Stimulated activated naive CD8-positive, alpha-beta T cell treated with anti-CD3 and anti-CD28 coated beads, Interleukin-15, Interleukin-2, amounts not matched to agents 100 U/mL and 50 U/mL, for 24 hours (primary cell): ENCODE measurements at places on chromosomes 12 and 14.
A peak's percentile ranks its signal among the peaks of the same experiment; 100 is the strongest.

- no peak for DNase-seq
Observed at GRCh38 chr12:72030277-72030676, 91.6 kb downstream of the TPH2 start.

- DNase-seq: no peak
Observed at GRCh38 chr12:85866986-85867776, 6.9 kb upstream of the NTS start.

- no peak for DNase-seq
Observed at GRCh38 chr12:85405781-85406522, 125.9 kb downstream of the ALX1 start.

GRCh38 chr12:67062193-67062592 lies 207.0 kb upstream of the CAND1 start:
- DNase-seq: no peak

DNA sequence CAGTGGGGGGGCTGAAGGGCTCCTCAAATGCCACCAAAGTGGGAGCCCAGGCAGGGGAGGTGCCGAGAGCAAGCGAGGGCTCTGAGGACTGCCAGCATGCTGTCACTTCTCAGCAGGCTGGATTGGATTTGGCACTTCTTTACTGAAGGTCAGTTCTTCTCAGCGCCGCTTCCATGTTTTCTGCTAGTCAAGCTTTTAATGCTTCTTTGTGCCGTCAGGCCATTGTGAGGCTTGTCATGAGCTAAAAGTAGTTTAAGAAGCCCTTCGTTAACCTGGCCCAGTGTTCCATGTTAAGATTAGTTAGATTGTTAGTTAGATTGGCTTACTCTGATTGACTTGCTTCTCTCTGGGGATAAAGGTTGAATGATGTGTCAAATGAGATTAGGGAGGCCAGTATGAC lies 13.4 kb downstream of the GABARAPL1 start:
- DNase-seq: no peak

DNA sequence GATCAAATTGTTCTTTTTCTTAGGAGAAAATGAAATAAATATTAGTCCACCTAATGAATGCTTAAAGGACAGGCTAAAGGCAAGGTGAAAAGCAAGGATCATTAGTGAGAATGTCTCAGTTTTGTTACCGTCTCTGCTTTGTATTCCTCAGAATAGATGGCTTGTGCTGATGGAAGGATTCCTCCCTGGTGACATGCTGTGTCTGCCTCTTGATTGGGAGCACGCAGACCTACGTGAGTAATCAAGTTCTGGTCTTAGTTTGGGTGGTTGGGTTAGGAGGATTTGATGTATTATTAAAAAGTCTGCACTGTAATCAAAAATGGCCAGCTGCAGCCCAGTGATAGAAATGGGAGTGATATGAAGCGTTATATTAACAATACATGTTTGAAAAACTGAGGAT lies 78.8 kb upstream of the RTL1 start:
- DNase-seq: no peak

DNA sequence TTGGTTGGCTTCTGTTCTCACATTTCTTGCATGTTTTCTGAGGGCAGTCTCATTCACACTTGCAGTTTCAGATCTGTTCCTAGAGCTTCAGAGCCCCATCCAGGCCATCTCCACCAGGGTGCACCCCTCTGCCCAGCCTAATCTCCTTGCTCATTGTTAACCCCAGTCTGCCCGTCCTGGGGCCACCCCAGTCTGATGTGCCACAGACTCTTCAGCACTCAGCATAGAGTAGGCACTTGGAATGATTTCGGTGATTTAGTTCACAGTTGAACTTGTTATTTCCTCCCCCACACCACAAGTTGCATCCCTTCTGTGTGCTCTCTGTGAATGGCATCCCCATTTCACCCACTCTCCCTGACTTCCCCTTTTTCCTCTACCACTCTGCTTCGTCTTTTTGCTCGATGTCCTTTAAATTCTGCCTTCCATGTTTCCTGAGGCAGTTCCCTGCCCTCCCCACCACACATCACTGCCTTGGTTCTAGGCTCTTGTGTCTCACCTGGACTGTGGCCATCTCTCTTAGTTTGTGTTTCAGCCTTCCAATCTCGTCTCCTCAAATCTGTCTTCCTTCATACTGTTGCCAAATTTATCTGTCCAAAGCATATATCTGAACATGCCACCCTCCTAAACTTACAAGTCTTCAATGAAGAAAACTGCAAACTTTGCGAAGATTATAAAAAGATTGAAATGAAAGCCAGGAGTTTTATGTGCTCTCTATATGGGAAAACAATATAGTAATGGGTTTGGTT lies 41.5 kb downstream of the ANO6 start:
- no peak for DNase-seq

GRCh38 chr14:32698831-32699230 lies 239.8 kb upstream of the NPAS3 start:
- DNase-seq: no peak

DNA sequence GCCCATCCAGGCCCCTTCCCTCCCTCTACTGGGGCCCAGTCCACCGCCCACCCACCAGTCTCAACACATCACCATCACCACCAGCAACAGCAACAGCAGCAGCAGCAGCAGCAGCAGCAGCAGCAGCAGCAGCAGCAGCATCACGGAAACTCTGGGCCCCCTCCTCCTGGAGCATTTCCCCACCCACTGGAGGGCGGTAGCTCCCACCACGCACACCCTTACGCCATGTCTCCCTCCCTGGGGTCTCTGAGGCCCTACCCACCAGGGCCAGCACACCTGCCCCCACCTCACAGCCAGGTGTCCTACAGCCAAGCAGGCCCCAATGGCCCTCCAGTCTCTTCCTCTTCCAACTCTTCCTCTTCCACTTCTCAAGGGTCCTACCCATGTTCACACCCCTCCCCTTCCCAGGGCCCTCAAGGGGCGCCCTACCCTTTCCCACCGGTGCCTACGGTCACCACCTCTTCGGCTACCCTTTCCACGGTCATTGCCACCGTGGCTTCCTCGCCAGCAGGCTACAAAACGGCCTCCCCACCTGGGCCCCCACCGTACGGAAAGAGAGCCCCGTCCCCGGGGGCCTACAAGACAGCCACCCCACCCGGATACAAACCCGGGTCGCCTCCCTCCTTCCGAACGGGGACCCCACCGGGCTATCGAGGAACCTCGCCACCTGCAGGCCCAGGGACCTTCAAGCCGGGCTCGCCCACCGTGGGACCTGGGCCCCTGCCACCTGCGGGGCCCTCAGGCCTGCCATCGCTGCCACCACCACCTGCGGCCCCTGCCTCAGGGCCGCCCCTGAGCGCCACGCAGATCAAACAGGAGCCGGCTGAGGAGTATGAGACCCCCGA lies 6.8 kb upstream of the RNU7-1 start:
- DNase-seq: peak; percentile 78

- peak; percentile 61 for DNase-seq
Observed at GRCh38 chr14:102593061-102593824, 794 bp downstream of the RCOR1 start.

DNA sequence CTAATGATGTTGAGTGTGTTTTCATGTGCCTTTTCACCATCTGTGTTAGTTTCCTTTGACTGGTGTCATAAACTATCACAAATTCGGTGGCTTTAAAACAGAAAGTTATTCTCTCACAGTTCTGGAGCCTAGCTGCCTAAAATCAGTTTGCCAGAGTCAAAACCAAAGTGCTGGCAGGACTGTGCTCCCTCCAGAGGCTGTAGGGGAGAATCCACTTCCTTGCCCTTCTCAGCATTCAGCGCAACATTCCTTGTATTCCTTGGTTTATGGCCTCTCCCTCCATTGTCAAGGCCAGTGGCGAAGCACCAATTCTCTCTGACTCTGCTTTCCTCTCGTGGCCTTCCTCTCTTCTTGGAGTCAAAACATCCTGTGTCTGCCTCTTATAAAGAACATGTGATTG lies 174.2 kb upstream of the PDE3A start:
- DNase-seq: no peak

GRCh38 chr12:116792403-116792802 lies 54.3 kb downstream of the RNFT2 start:
- DNase-seq: no peak

- DNase-seq: no peak
Observed at GRCh38 chr14:99586054-99586760, 17.8 kb downstream of the CCDC85C start.

DNA sequence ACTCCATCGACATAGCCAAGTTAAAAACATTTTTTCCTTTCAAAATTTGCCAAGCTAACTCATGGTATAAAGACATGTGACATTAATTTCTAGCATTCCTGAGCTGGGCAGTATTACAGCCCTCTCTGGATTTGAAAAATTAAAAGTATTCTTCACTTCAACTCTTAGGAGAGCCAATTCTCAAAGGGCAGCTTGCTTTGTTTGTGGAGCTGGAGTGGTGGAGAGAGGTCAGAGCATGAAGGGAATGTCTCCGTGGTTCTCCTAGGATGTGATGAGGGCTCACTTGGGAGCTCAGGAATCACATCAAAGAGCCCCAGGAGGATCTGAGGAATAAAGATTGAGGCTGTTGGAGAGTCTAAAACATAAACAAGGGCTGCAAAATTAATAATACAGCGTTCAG lies 46.9 kb upstream of the RGS6 start:
- no peak for DNase-seq

- DNase-seq: no peak
Observed at GRCh38 chr12:29883941-29884554, 100.3 kb upstream of the TMTC1 start.

DNA sequence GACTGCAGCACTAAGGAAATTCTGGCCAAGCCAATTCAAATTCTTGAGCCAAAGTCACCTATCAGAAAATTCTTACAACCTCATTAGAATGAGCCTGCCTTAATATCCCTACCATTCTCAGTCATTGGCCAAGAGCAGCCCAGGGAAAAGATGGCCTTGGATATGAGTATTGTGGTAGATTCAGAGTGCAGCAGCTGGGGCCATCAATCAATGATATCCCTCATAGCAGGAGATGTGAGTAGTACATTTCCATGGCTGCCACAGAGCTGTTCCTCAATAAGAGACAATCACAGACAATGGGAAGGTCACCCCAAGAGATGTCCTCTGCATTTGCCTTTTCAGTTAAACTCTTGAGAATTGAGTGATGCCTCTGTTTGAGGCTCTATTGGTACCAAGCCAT lies 161.6 kb downstream of the DYRK2 start:
- DNase-seq: no peak
